ENCODE measurements at places on chromosomes 4 and X.

- no peak for DNase-seq
Observed at GRCh38 chr4:160836431-160836830, 1327.4 kb downstream of the FSTL5 start.

GRCh38 chr4:182400790-182401189 is 157.6 kb downstream of the TENM3 start:
- no peak for DNase-seq

DNA sequence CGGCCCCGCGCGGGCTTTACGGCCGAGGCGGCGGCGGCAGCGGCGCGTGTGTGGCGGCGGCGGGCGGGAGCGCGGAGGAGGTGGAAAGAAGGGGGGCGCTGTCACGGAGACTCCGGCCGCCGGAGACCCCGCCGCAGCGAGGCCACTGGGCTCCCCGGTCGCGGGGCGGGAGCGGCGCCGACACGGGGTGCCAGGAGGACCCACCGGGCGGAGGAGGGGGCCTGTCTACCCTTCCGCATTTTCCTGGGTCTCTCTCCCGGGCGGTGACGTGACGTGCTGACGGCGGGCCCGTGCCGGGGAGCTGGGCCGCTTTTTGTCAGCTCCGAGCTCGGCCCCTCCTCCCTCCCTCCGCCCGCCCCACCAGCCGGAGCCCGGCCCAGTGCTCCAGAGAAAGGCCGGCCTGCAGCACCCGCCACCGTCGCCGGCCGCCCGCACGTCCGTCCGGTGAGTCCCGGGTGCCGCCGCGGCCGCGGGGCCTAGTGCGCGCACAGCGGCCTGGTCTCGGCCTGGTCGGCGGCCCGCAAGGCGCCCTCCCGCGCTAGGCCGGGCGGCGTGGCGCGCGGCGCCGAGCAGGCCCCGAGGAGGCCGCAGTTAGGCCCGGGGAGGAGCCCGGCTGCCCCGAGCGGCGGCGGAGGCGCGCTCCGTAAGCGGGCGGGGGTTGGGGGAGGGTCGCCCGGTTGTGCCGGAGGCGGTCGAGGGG is at the start of gene ZFX:
Gene ZFX, plus strand, starts transcription at position 379 of the 700 bp plus-strand sequence. CDS start 23,014 bp downstream, outside the sequence.
- peak; percentile 65 for DNase-seq

DNA sequence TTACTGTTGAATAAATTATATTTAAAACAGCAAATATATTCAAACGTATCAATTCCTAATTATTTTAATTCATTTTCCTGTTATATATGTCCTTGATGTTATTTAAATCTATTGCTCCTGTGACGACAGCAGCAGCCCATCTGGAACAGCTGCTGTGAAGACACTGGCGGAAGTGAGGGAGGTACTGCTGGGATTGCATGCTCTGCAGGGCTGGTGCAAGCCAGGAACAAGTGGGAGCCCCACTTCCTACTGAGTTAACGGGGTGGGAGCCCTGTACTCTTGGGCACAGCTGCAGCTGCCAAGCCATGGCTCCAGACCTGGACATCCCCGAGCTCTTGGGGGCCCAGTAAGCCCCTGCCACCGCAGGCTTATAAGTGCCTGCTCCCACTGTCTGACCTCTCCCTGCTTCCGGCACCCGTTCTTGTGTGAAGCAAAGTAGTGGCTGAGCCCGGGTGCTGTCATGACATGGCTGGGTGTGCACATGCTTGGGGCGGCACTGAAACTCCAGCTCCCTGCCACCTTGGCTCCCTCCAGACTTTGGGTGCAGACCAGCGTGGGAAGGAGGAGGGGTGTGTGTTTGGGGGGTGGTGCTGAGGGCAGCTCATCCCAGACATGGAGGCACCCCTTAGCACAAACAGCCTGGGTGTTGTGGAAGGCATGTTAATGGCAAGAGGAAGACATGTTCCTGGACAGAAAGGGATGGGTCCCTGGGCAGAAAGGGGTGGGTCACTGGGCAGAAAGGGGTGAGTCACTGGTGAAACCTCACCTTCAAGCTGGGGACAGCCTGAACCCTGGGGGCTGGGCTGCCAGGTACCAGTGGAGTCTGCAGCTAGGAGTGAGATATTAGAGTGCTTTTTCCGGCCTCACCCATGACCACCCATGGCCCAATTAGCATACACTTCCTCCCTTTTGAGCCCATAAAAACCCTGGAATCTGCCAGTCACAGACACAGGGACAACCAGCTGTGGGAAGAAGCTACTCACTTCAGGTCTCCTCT is 1981.3 kb upstream of the IGFBP7 start:
- no peak for DNase-seq

DNA sequence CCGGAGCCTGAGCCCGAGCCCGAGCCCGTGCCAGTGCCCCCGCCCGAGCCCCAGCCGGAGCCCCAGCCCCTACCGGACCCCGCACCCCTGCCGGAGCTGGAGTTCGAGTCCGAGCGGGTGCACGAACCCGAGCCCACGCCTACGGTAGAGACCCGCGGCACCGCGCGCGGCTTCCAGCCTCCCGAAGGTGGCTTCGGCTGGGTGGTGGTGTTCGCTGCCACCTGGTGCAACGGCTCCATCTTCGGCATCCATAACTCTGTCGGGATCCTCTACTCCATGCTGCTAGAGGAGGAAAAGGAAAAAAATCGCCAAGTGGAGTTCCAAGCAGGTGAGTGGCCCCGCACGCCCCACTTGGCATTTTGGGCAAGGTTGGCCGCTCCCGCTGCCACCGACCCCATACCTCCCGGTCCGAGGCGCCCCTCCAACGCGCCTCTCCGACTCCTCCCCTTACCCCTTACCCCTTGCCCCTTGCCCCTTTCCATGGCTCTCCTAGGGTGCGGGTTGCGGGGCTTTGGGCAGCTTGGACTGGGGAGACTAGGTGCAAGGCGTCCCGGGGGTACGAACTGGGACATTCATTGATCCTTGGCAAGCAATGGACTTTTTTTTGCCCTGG is 553 bp downstream of the SLC16A2 start:
- no peak for DNase-seq

- DNase-seq, result no peak
Observed at GRCh38 chr4:44257461-44257860, 191.1 kb downstream of the KCTD8 start.

DNA sequence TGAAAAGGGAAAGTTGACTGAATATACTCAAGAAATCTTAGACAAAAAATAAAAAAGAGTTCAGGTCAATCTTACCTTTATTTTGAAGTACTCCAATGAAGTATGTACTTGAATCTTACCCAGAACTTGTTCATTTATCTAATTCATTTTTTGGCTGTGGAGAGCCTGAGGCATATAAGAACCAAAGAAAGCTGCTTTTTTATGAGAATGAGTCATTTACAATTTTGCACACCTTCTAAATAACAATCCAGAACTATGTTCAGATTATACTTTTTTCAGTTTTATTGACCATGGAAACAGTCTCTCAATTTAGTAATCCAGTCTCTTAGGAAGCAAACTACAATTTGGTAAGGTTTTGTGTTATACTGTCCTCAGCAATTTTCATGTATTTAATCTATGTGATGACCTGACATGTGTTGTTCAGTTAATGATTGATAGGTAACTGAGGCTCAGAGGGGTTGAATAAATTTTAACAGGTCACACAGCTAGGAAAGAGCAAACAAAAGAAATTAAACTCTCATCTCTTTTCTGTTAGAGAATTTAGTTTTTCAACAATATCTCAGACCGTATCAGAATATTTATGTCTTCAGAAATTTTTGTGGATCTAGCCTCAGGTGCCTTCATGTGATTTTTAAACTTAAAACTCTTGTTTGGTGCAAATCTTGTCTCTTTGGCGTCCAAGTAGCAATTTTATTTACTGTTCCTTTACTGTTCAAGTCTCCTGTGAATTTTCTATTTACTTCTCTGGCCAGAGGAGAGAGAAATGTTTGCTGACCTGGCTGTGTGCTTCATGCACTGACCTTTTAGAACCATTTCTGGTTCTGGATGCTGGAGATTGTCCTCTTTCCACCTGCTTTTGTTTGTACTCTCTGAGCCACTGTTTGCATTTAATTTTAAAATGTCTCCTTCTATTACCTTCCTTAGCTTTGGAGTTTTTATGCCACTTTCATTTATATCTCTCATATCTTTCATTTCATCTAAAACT is 1453.4 kb downstream of the STIM2 start:
- DNase-seq, result no peak
